NCI-H524 (cell line): ENCODE measurements at places on chromosomes 5 and 9.

DNA sequence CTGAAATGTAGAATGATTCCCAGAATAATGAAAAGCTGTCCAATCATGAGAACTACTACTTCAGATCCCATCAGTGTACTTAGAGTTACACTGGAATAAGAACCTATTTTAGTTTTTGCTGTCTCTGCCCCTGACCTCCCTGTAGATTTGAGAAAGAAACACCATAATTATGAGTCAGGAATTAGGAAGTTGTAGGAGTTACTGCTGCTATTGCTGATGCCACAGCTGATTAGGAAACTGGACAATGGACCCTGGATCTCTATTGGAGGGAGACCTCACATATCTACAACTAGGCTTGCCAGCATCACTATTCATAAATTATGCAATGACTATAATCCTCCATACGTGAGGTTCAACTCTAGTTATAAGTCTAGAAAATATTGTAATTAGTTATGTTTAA lies 48.8 kb upstream of the EDIL3 start:
- no peak for DNase-seq

DNA sequence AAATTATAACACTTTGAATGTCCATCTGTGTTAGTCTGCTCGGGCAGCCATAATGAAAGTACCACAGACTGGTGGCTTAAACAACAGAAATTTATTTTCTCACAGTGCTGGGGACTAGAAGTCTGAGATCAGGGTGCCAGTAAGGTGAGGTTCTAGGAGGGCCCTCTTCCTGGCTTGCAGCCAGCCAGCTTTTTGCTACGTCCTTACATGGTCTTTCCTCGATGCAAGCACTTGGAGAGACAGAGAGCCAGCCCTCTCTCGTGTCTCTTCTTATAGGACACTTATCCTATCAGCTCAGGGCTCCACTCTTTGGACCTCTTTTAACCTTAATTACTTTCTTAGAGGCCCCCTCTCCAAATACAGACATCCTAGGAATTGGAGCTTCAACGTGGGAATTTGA lies 351.8 kb downstream of the SPOCK1 start:
- no peak for DNase-seq

- no peak for DNase-seq
These were observed 208.4 kb upstream of the MPDZ start for GRCh38 chr9:13487936-13488335.

GRCh38 chr9:134908524-134909309 lies 9.0 kb downstream of the FCN1 start:
- DNase-seq: no peak

- DNase-seq: no peak
These were observed 2.5 kb downstream of the F2R start for GRCh38 chr5:76718381-76718832.

DNA sequence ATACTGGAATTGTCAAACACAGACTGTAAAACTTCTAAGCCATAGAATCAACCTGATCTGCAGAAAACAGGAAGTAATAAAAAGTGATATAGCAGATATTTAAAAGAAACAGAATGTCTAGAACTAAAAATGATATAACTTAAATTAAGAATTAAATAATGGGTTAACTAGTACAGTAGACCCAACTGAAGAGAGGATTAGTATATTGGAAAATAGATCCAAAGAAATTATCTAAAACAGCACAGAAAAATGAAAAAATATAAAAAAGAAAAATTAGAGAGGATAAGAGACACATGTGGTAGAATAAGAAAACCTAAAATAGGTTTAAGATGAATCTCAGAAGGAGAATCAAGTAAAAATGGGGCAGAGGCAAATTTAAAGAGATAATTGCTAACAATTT lies 219.9 kb downstream of the SEMA6A start:
- no peak for DNase-seq

- no peak for DNase-seq
These were observed 433.9 kb downstream of the IRX2 start for GRCh38 chr5:2317540-2317939.

- no peak for DNase-seq
These were observed 12.1 kb upstream of the TNFAIP8 start for GRCh38 chr5:119343766-119344165.

DNA sequence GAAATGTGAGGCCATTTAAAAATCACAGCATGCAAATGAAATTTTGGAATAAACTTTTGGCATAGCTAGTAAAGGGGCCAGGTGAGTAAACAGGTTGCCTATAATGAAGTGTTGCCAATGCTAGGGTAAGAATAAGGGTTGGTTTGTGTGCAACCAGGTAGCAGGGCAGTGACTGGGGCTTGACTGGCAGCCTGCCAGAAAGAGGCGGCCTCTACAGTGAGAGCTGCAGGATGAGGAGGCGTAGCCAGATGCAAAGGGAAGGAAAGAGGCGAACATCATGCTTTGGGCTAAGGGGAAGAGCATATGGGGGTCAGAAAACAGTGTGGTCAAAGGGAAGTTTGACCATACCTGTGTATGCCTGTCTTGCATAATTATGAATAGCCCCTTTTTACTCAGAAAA lies 70.6 kb downstream of the MAST4 start:
- DNase-seq: no peak

DNA sequence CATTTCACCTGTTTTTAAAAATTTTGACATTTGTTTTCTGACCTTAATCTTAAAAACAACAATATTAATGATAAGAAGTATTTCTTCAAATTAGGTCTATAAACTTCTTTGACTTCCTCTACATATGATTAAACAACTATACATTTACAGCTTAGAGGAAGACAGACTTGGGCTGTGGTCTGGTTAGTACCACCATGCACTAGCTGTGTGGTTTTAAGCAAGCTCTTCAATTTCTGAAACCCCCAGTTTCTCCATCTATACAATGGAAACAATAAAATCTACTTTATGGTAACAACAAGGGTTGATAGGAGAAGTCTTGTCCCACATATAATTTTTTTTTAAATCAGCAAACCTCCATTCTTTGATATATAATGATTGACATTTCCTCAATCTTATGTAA lies 15.7 kb downstream of the ANKDD1B start:
- DNase-seq: no peak
